RCC 7860 (cell line): ENCODE measurements at places on chromosomes 7 and 10.

- DNase-seq: no peak
These were observed 1.8 kb upstream of the HOXA11 start for GRCh38 chr7:27186668-27187474.

GRCh38 chr7:134792968-134793367 is 13.5 kb downstream of the CALD1 start:
- DNase-seq: no peak

DNA sequence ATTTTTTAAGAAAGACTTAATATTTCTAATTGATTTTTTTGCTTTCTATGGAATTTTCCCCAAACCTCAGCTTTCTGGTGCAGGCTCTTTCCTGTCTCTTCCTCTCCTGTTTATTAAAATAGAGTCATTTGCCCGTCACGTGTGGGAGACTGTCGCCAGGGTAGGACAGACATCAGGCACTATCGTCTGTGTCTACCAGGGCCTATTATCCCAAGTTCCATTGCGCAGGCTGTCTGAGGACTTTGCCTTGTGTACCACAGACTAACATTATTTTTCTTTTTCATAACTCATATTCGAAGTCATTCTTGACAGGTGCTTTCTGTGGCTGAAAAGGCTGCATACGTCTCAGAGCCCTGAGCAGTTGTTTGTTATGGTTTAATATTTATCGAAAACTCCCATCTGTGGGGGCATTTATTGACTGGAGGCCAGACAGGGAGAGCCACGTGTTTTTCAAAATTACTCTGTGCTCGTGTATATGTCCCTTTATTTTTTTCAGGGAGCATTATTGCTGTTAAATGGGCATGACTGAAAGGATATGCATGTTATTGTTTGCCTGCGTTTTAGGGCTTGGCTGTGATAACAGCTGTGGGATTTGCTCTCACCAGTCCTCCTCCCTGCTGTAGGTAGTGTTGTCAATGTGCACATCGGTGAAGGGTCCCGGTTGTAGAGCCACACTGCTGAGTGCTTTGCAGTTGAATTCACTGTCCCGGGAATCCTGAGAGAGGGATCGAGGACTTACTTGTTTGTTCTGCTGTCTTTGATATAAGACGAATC is 89.8 kb downstream of the CAMK1D start:
- no peak for DNase-seq

- no peak for DNase-seq
These were observed 11.2 kb downstream of the WDFY4 start for GRCh38 chr10:48695636-48696534.

GRCh38 chr10:36421992-36422391 is 703.4 kb upstream of the ANKRD30A start:
- DNase-seq: no peak

GRCh38 chr10:14659626-14660196 is 115.0 kb downstream of the FAM107B start:
- no peak for DNase-seq

DNA sequence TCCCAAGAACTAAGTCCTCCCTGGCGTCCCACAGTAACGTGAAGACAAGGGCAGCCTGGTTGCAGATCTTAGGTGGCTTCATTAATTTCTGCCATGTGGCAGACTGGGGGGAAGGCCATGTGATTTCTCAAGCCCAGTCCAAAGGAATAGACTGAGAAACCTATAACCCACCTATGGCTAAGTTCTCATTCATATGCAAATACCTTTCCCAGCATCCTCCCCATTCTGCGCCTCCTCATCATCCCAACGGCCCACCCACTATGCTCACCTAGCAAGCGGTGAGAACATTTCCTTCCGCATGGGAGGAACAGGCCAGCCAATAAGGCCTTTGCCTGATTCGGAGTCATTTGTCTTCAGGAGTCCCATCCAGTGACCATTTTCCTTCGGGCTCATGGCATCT is 8.2 kb upstream of the CLEC2L start:
- DNase-seq: no peak

GRCh38 chr7:4818000-4818794 is 42.8 kb downstream of the AP5Z1 start:
- DNase-seq: no peak

DNA sequence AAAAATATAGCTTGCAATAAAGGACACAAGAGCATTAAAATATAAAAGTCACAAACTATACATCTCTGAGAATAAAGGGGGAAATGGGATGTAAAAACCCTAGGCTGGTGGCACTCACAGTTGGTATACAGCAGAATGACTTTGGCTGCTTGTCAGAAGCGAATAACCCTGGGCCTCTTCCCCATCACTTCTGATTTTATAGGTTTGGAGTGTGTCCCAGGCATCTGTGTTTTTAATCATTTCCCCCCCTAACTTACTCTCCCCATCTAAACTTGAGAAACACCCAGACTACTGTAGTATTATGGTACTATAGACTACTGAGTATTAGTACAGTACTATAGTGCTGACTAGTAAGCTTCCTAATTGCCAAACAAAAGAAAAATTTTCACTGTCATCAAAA is 1.8 kb upstream of the RPA3 start:
- DNase-seq: no peak

- peak; percentile 17 for DNase-seq
These were observed 202.2 kb downstream of the AUTS2 start for GRCh38 chr7:69800495-69800894.

GRCh38 chr10:947051-947450 is 15.5 kb upstream of the LARP4B start:
- DNase-seq: no peak

DNA sequence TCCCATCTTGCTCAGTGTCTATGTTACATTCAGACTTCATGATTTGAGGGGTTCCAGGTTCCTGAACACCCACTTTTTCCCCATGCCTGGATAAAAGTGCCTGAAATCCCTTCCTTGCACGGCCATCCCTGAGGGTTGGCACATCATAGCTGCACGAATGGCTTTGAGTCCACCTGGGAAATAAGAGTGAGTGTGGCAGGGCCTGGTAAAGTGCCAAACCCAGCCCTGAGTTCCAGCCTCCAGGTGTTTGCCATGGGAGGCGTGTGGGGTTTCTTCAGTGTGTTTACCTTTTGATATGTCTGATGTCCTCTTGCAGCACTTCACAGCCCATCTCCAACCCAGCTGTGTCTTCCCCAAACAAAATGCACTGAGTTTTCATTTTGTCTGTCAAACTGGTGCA is 145.7 kb downstream of the PAXIP1 start:
- no peak for DNase-seq

DNA sequence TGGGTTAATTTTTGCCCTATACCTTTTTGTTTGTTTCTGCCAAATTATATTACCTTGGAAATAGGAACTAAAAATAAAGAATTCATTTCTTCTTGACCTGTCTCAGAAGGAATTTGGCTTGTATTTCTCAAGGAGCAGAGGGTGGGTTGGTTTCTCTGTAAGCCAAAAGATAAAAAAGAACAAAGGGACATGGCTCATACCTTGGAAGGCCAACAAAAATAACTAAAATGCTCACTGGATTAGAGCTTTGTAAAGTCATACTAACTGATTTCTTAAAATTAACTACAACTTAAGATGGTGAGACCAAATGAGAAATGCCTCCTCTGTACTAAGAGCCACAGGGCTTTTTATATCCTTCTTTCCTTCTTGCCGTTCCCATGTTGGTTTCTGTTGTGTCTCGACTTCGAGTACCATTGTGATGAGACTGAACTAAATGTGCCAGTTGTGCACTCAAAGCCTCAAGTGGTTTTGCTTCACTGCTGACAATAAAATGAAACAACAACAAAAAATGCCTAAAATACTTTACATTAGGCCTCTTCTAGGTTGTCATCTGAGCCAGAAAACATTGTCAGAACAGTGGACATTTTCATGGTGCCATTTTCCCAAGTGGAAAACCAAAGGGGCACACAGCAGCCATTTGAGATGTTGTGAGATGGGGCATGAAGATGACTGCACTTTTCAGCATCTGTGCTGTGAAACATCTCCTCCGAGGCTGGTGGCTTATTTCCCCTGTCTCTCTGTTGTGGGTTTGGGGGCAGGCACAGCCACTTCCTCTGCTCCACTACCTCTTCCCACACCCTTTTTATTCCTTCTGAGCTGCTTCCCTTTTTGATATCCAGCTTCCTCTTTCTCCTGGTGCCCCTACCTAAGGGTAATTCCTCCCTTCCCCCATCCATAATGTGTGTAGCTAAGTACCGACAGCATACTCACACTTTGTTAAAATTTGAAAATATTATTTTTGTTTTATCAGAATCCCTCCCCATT is 51.8 kb upstream of the AGR3 start:
- no peak for DNase-seq

- no peak for DNase-seq
These were observed 91.1 kb upstream of the ADAM12 start for GRCh38 chr10:126479280-126479895.

DNA sequence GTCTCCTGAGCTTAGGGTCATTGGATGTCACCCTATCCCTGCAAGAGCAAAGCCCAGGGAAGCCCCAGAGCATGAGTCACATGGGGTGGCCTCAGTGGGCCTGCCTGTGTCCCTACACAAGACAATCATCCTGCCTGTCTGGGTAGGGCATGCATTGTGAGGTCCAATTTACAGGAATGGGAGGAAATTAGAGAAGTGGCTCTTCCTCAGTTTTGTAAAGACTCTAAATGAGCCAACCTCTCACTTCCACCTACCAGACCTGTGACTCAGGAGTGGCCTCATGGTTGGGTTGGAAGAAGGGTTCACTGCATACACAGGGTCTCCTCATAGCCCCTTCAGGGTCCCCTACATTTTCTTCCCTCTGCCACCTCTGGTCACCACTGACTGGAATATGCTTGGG is 43.6 kb upstream of the SMNDC1 start:
- DNase-seq: no peak

DNA sequence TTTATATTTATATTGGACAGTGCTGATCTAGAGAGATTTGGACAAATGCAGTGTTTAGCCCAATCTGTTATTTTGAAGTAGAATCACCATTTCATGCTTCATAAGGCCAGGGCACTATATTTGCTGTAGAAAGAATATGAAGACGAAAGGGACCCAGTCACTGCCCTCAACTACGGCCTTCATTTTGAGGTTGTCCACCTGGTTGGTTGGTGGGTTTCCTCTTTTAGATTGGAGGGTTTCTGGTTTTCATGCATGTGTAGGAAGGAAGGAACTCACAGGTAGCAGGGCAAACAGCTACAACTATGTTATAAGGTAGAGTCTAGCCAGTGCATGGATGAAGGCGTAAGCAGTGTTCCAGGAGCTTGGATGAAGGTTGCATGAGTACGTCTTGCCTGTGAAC is 56.3 kb downstream of the ARID5B start:
- DNase-seq: no peak

DNA sequence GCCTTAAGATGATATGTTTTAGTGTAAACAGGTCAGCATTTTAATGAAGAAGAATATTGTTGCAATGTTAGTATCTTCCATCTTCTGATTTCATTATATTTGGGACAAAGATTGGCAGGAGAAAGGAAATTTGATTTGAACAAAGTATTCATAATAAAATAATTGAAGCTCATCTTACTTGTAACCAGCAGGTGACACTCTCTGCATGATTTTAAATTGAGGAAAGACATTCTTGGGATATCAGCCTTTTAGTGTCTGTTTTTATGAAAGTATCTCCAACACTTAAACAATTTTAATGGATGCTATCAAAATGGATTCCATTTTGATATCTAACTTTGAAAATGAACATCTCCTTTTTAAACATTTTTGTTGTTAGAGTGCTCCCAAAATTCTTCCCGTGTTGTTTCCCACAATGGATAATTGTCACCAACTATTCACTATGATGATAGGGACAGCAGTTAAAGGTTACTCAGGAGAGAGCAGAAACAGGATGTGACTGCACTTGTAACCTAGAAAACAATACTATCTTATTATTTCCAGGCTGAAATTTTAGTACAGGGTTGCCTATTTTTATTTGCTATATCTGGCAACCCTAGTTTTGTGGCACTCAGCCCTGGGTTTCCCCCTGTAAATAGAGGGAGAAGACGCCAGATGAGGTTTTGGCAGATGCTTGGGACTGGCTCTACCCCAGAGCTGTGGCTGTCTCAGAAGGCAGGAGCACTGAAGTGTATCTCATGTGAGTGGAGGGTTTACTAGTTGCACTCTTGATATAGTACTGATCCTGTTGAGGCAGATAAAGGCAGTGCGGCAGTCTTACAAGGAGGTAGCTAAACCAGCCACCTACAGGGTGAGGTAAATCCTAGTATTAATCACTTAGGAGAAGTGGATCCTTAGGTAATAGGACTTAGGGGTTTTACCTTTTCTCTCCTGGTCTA is 31.0 kb upstream of the ABCB4 start:
- peak; percentile 37 for DNase-seq

DNA sequence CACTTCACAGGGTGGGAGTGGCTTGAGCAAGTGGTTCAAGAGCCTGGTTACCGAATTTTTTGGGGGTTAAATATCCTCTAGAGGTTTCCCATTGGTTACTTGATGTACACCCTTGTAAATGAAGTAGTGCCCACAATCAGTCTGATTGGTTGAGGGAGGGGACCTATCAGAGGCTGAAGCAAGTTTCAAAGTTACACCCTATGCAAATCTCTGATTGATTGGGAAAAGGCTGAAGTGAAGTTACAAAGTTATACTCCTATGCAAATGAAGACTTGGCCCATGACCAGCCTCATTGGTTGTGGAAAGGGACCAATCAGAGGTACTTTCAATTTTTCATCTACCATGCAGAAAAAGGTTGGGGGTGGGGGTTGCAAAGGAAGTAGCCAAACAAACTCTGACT is 34.7 kb downstream of the UBE2D4 start:
- no peak for DNase-seq

- DNase-seq: peak; percentile 28
These were observed 13.9 kb downstream of the FKBP6 start for GRCh38 chr7:73341877-73342276.

GRCh38 chr7:84637568-84638338 is 443.2 kb upstream of the SEMA3A start:
- DNase-seq: peak; percentile 93

DNA sequence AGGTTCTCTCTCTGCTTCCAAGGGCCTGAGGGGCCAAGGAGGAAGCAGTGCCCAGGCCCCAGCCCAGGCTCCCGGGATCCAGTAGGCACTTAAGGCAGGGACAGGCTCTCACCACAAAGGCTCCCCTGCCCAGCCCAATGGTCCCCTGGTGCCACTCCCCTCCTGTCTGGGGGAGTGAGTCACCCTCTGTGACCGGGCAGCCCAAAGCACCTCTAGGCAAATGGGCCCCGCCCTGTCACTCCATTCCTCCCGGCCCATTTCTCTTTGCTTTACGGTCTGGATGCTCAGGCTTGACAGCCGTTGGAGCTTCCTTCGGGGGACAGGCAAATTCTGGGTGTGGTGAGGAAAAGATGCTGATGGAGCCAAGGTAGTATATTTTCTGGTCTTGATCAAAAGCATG is at the start of gene CALHM3:
TSS of gene CALHM3 (minus strand) at position 106 of the 400 bp plus-strand sequence. CDS start 208 bp downstream, outside the sequence.
- no peak for DNase-seq
